ENCODE measurements at places on chromosomes 4 and X.

DNA sequence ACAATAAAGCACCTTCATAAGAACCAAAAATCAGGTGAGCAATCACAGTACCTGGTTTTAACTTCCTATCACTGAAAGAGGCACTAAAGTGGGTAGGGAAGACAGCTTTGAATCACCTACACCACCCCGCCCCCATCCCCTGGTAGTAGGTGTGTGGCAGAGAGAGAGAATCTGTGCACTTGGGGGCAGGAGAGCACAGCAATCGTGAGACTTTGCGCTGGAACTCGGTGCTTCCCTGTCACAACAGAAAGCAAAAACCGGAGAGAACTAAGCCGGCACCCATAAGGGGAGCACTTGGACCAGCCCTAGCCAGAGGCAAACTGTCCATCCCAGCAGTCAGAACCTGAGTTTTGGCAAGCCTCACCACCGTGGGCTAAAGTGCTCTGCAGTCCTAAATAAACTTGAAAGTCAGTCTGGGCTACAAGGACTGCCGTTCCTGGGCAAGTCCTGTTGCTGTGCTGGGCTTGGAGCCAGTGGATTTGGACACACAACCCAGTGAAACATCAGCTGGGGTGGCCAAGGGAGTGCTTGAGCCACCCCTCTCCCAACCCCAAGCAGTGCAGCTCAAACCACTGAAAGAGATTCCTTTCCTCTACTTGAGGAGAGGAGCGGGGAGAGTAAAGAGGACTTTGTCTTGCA is 32.1 kb downstream of the NDUFB11 start:
- DNase-seq: no peak

- DNase-seq: no peak
Observed at GRCh38 chr4:7247946-7248345, 55.6 kb downstream of the SORCS2 start.

DNA sequence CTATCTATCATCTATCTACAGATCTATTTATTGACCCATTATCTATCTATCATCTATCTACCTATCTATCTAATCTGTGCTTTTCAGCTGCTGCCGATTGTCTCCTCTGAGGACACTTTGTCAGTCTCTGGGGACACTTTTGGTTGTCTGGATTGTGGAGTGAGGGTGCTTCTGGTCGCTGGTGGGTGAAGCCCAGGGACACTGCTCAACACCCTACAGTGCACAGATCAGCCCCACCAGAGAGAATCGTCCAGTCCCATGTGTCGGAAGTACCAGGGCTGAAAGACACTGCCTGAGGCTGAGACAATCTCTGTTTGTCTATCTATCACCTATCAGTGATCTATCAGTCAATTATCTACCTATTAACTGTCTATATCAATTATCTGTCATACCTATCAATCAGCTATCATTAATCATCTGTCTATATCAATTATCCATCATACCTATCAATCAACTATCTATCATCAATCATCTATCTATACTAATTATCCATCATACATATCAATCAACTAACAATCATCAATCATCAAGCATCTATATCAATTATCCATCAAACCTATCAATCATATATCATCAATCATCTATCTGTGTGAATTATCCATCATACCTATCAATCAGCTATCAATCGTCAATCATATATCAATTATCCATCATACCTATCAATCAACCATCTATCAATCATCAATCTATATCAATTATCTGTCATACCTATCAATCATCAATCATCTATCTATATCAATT is 70.0 kb upstream of the PPP2R3B start:
- no peak for DNase-seq

DNA sequence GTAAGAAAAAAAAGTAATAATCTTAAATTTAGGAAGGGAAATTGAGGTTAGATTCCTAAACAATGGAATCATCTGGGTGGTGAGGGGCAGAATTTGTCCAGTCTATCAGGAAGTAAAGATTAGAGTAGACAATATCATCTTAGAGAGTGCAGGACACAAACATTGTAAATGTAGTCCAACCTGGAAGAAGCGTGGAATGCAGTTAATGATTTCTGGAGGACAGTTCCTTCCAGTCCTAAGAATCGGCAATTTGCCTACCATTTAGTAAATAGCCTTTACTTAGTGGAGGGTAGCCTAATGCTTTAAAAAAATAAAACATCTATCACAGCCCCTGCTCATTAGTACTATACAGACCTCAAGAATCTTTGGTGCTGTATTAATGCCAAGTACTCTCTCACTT is 147.5 kb upstream of the TTC29 start:
- no peak for DNase-seq

GRCh38 chr4:86894455-86894854 is 2.2 kb upstream of the C4orf36 start:
- no peak for DNase-seq

DNA sequence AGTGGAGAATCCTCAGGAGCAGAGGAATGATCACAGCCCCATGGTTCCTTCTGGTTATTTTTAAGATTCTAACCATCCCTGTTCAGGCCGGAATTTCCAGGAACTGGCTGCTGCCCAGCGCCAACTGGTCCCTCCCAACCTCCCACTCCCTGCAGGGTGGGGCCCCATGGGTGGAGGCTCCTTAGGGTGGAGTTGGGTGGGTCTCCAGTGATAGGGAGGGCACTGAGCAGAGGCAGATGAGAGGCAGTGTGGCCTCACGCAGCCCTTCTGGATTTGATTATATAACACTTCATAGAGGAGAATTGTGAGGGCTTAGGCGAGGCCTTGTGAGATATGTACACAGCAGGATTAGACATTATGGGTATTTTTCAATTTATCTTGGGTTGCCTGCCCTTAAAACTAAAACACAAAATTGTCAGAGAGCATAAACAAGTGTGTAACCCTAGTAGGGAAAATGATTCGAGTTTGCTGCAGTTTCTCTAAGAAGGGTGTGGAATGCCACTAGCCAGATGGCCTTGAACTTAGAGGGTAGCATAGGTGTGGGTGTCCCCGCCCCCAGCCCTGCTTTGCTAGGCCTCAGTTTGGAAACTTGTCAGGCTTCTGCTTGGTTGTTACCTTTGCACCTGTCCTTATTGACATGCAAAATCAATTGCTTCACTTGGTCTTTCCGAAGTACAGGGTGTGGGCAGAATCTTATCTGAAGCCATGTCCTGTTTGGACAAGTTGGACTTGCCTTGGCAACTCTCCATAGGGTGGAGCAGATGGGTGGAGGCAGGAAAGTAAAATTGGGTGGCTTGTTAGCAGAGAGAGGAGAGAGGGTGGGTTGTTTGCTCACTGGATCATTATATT is 9.4 kb downstream of the KLF3 start:
- DNase-seq: no peak

DNA sequence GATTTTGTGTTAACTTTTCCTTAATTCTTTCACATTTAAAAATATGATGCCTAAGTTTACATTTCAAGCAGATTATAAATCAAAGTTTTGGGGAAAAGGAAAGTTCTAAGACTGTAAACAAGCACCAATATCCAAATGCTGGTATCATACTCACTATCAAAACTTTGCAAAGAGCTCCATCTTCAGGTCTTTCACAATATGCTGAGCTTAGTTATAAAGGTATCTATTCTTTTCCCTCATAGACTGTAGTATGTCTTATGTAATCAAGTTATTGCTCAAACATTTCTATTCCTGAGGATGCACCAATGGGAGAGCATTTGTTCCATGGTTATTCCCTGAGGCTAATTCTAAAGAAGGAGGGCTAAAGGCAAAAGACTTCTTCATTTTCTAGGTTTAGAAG is 207.9 kb upstream of the FAM241A start:
- no peak for DNase-seq

GRCh38 chrX:17768997-17769396 is 31.7 kb downstream of the SCML1 start:
- DNase-seq: no peak

Measured in stimulated activated CD4-positive, alpha-beta T cell treated with anti-CD3 and anti-CD28 coated beads, TNF-alpha, amount 100 ng/mL, for 1 hour (primary cell).